Activated CD8-positive, alpha-beta memory T cell treated with anti-CD3 and anti-CD28 coated beads for 1 hour (primary cell): ENCODE measurements at places on chromosomes 6 and 20.

DNA sequence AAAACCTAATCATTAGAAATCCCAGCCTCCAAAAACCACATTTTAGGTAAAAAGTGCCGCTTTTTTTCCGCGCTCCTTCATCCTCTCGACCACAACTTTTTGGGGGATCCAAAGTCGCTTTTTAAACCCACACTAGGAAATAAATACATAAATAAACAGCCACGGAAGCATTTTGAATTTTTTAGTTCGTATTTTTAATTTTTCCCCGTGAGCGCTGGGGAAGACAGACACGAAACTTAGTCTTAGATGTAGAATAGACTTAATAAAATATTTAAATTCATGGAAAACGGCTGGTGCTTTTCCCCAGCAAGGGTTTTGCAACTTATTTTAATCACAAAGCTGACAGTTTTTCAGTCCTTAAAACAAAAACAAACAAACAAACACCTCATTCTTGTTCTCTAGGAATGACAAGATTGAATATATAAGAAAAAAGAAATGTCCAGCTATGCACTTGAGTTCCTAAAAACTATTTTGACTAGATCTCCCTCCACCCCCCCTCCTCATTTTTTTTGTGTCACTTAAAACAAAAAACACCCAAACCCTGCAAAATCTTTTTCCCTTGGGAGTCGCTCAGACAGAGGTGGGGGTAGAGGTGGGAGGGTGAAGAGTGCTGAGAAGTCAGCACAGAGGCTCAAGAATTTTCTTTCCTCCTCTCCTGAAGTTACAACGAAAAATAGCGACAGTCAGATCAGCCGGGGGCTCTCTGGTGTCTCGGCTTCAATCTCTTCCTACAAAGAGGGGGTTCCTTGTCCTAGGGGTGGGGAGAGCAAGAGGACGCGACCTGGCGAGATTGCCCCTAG, 43.4 kb upstream of the SUPT3H start:
- DNase-seq: no peak

DNA sequence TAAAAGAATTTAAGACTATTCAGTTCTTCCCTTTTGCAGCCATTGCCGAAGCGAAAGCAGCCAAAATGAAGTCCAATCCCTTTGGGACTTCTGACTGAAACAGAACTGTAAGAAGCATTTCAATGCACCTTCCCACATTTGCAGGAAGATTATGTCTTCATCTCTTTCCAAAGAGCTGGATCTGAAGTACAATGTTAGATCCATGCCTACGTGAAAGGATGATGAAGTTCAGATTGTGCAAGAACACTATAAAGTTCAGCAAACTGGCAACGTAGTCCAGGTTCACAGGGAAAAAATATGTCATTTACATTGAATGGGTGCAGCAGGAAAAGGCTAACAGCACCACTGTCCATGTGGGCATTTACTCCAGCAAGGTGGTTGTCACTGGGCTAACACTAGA, 6.0 kb upstream of the FILIP1 start:
- DNase-seq: no peak

- no peak for DNase-seq
Observed at GRCh38 chr20:44990425-44990824, 24.1 kb downstream of the STK4 start.

DNA sequence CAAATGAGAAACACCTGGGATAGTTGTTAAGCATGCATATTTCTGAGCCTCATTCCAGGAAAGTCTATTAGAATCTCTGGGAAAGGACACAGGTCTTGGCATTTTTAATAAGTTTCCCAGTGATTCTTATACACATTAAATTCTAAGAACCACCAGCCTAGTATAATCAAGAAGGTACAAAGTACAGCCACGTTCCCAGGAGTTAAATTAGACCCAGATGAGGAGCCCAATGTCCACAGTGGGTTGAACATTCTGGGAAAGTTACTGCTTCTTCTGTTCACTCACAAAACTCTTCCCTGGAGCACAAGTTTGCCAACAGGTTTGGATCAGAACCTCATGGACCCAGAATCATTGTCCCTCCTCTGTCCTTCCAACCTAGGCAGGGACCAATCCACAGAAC, 90.4 kb downstream of the RCAN2 start:
- no peak for DNase-seq

DNA sequence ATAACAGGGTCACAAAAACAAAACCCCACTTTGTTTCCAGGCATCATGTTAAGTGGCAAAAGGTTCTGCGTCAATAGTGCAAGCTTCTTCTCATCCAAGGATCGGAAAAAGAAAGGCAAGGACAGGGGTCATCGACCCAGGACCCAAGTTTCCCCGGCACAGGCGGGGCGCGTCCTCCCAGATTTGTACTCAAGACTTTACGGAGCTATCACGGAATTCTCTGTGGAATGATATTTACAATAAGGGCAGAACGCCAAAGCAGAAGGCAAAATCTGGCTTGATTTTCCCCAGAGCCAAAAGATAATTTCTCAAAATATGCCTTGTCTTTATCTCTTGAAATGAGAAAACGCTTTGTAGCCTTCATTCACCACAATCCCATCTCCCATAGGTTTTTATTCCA, 25.5 kb downstream of the PDE10A start:
- no peak for DNase-seq
